RPMI8226 (cell line): ENCODE measurements at places on chromosomes 1 and 21.

GRCh38 chr1:214494706-214495105, 56.7 kb downstream of the PTPN14 start:
- no peak for DNase-seq

DNA sequence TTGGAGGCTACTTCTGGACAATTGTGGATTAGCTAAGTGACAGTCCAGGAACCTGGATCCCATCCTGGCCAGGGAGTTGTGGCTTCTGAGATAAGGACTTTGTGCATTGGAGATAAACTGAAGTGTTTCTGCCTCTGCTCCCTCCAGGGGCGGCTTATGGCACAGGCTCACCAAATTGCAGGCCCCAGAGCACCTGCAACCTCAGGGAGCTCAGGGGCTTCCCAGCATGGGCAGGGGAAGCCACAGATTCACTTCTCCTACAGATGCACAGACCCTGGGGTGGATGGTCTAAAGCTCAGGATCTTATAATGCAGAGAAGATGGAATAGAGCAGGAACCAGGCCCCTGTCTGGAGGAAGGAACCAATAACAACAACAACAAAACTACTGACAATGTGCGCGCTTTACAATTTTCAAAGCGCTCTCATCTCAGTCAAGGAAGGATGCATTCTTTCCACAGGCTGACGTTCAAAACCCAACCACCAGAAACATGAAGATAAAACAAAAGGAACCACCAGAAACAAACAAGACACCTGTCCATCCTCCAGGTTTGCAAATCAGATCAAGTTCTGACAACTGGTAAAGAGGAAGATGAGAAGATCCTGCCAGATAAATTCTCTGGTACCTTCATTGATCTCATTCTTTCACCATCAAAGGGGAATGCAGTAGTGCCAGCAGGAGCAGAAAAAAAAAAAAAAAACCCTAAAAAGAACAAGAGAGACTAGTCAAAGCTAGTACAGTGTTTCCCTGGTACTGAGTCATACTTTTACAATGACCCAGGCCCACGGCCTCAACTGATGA, 121.0 kb upstream of the IRF2BP2 start:
- no peak for DNase-seq

DNA sequence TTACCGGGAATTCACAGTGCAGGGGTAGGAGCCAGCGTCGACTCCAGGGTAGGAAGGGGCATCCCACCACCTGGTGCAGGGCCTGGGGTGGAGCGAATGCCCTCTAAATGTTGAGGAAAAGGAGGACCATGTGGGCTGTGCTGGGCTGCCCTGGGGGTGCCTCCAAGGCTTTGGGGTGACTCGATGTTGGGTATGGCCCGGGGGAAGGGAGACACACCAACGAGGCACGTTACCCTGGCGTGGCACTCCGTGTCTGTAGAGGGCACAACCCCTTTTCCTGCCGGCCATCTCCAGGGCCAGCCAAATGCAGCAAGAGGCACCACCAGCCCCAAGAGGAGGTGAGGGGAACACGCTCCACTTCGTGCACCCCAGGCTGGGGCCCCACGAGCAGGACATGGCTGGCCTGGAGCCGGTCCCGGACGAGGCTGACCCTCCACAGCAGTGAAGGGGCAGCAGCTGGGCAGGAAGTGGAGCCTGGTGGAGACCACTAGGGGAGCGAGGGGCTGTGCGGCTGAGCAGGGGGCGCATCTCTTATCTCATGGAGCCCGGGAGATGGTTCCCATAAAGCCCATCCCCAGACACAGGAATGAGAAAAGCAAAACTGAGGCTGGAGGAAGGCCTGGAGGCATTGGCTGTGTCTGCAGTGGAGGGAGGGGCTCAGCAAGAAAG, 11.2 kb downstream of the ACTRT2 start:
- DNase-seq = no peak

GRCh38 chr1:65059930-65060538, 88.0 kb upstream of the AK4 start:
- peak; percentile 37 for DNase-seq

GRCh38 chr1:229230893-229231753, 39.8 kb upstream of the RAB4A start:
- no peak for DNase-seq
